ENCODE measurements at places on chromosomes 3 and 15.
A peak's percentile ranks its signal among the peaks of the same experiment; 100 is the strongest.

DNA sequence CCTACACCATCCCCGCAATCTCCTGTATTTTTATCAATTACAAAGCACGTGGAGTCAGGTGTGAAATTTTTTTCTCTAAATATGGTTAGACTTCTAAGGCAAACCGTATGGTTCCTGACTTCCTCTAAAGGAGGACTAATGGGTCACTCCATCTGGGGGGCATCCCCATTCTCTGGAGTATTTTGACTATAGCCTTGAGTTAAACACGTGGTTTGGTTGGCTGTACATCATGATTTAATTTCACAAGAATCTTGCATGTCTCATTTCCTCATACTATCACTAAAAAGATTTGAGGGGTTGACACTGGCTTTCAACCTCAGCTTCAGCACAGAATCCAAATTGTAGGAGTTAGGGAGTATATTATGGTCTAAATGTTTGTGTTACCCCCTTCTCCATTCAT is 25.3 kb upstream of the ZNF770 start:
- DNase-seq = no peak

DNA sequence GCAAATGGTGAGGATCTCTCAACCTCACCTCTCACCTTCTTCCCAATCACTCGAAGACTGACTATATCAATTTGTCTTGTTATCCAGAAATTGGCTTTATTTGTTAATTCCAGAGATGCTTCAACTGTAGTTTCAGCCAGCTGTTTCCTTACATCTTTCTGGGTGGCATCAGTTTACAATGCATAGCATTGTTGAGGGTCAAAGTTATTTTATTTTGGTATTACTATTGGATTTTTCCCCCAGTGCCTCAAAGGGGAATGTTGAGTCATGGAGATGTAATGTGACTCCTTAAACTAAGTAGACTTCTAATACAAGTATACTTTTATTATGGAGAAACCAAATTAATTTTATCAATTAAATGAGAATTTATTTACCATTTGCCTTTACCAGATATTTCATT is 351.6 kb downstream of the TIGIT start:
- DNase-seq = no peak

- DNase-seq = no peak
Measured at GRCh38 chr3:23996095-23996524, 51.0 kb downstream of the NR1D2 start.

- DNase-seq = no peak
Measured at GRCh38 chr3:46464326-46465195, at the start of gene LTF. Gene LTF (minus strand): TSS chr3:46464905. CDS start chr3:46464867, 38 bp downstream.

- DNase-seq = no peak
Measured at GRCh38 chr3:31137718-31138465, 243.4 kb upstream of the GADL1 start.

- DNase-seq = no peak
Measured at GRCh38 chr15:68512052-68512451, 66.7 kb upstream of the CORO2B start.

DNA sequence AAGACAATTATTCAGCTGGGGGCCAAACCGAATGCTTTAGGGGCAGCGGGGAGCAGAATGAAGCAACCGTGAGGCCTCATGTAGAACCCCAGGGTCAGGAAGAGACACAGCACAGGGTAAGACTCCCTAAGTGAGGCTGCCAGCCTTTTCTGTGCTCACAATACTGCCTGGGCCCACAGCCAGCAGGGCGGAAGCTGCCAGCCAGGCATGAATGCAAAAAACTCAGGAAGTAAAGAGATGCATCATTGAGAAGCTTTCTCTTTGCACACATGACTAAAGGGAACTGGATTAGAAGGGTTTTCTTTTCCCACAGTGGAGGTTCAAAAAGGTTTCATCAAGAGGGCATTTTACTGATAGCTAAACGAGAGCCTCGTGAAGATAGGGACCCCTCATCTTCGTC is 33.3 kb downstream of the CA12 start:
- no peak for DNase-seq

DNA sequence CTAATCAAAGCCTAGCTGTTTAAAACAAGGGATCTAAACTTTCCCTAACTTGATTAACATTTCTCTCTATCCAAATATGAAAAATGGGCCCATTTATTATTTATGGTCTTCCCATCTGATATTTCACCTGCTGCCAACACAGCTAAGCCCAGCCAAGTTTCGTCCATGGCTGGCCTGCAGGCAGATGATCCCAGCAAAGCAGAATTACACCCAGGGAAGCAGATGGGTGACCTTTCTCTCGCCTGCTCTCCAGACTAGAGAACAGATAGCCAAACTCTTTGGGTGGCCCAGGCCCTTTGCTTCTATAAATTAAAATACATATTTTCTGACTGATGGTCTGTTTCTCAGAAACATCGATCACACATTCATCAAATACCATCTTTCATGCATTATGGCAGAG is 1038.8 kb downstream of the AGBL1 start:
- no peak for DNase-seq

- no peak for DNase-seq
Measured at GRCh38 chr3:166527325-166527724, 690.1 kb upstream of the BCHE start.

GRCh38 chr3:56980798-56981390 is 79.6 kb upstream of the SPATA12 start:
- DNase-seq = peak; percentile 42

DNA sequence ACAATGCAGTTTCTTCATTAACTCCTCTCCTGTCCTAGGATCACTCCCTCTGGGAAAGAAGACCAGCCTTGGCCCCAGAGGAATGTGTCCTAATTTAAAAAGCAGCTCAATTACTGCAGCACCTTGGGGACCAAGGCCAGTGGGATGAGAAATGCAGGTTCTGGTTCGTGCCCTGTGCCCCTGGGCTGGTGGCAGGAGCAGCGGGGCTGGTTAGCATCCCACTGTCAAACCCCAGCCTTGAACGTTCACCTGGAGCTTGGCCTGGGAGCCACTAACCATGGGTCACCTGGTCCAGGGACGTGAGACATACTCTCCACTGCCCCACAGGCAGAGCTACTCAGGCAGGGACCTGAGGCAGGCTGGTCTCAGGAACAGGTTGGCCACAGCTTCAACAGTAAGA is 8.4 kb upstream of the RTP3 start:
- DNase-seq = no peak

DNA sequence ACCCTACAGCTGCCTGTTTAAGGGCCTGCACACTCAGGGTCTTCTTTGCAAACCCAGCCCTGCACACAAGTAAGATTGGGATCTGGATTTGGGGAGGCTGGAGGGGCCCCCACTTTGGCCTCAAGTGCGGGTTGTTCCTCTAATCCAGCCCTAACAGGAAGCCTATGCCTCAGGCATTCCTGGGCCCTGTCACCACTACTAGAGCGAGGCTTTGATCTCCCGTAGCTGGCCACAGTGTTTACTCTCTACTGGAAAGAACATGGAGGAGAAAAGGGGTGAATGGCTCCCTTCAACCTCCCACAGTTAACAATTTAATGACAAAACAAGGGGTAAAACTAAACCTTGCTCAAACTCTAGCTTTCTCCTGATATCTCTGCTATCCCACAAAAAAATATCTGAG is 48.4 kb downstream of the DZIP1L start:
- DNase-seq = no peak

- no peak for DNase-seq
Measured at GRCh38 chr3:74676-75243, 121.8 kb upstream of the CHL1 start.

- no peak for DNase-seq
Measured at GRCh38 chr15:68730976-68731897, 89.5 kb downstream of the ANP32A start.

GRCh38 chr3:127857333-127857732 is 35.0 kb upstream of the MGLL start:
- DNase-seq = no peak

DNA sequence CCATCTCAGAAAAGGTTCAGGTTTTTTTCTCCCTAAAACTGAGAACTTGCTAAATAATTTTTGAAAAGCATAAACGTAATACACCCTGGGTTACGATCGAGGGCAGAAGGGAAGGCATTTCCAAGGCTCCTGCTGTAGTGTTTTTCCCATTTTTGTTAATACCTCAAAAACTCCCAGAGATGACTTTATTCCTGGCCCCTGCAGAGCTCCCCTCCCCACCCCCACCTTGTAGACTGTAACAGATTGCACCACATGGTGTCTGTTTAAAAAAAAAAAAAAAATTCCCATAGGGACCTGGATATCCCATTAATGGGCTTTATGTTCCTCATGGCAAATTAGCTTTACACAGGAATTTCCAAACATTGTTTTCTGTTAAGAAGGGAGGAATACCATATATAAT is 38.2 kb downstream of the FEZF2 start:
- no peak for DNase-seq

DNA sequence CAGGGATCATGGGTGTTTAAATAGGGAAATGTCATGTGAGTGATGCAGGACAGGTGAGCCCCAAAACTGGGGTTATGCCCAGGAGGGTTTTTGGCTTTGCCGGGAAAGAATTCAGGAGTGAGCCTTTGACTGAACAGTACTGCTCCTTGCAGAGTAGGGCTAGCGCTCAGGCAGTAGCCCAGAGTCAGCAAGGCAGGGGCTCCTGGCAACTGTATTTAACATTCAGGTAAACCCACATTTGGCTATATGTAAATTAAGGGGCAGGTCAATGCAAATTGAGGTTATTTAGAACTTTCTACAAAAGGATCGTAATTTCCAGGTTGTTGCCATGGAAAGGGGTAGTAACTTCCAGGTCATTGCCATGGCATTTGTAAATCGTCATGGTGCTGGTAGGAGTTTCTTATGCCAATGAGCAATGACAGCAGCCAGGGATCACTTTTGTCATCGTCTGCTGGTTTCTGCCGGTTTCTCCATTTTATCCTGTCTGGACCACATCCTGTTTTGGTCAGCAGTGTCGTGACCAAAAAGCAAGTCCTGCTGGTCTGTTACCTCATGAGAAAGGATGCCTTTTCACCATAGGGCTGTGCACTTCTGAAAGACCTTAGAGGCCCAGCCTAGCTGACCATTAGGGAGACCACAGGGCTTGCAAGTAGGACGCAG is 24.3 kb downstream of the MTHFS start:
- DNase-seq = no peak

DNA sequence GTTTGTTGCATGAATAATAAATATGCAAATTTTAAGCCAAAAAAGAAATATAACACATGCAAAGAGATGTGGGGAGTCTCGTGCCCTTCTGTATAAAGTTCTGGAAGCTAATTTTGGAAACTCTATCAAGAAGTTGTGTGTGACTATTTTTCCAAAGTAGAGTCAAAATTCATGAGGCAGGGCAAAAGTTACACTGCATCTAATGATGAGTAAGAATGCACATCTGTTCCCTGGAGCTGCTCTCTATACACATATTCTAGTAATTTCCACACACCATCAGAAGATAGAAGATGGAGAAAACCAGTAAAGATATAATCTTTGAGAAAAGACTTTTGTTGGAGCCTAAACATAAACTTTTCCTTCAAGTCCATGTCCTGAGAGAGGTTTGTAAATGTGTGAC is 199.6 kb downstream of the FHIT start:
- DNase-seq = no peak

GRCh38 chr3:18425641-18426257 is 610 bp upstream of the SATB1 start:
- no peak for DNase-seq

DNA sequence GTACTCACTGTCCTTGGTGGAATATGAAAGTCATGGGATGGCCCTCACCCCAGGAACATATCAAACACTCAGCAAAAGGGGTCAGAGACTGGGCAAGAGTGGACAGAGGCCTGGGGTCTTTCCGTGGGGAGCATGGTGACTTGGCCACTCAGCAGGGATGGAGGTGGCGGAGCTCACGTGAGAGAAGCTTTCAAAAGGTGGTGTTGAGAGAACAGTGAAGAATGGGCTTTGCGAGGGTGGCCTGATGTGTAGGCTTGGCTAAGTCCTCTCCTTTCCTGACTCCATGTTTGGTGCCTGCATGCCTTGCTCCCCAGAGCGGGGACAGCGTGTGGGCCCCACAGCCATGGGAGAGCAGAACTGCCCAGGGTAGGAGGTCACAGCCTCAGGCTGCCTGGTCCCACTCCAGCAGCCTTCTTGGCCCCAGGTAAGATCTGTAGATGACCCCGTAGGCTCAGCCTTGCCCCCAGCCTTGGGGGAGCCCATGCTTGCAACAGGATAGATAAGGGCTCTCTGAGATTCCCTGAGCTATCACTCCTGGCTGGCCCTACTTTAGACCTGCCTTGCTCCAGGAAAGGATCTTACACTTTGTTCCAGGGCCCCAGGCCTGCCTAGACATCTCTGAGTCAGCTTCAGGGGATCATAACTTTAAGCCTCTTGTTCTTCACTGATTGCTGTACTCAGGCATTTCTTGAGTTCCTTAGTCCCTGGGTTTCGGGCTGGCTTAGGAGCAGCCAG is 17.0 kb downstream of the RPLP1 start:
- DNase-seq = no peak

- DNase-seq = no peak
Measured at GRCh38 chr15:88303395-88303794, 46.9 kb upstream of the NTRK3 start.

DNA sequence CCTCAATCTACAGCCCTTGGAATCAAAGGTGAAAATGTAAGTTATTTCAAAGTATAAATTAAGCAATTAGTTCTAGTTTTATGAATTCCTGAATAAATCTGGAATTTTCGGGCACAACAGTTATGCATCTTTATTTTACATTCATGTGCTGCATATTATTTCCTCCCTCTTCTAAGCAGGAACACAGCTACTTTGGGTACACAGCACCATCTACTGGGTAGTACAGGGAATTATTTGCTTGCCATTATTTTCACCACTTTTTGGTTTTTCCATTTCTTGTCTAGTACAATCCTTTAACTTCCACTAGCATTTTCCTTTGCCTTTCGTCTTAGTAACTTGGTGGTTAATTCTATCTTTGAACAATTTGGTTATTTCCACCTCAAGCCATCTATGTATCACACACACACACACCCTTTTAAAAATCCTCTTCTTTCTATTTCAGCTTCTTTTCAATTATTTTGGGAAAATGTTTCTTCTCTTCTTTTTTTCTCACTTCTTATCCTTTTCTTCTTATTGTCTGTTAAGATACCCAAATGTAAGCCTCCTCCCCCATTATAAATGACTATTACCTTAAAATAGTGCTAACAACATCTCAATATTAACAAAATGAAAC is 451.0 kb downstream of the MFSD1 start:
- no peak for DNase-seq

DNA sequence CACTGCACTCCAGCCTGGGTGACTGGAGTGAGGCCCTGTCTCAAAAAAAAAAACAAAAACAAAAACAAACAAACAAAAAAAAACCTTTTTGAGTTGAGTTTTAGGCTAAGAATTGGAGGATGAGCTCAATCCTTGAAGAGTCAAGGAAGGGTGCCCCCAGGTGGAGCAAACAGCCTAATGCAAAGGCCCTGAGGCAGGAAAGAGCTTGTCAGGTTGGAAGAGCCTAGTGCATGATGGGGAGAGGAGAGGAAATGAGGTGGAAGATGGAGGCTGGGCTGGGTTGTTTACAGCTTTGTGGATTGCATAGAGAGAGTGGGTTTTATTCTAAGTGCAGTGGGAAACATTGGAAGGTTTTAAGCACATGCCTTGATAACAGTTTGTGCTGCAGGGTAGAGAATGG is 2.1 kb upstream of the SNX22 start:
- DNase-seq = no peak

- no peak for DNase-seq
Measured at GRCh38 chr3:37181756-37182155, 7.4 kb upstream of the LRRFIP2 start.
